ENCODE measurements at places on chromosomes 3 and 15.

GRCh38 chr3:177887475-177887874 is 648.8 kb upstream of the KCNMB2 start:
- no peak for DNase-seq
- peaks cover 10% of the 10 kb centered on the region for H3K4me1 ChIP-seq
- no peak overlapping the region for H3K4me3 ChIP-seq
- H3K27ac ChIP-seq: no peak overlapping the region
- no peaks in the 10 kb centered on the region for H3K36me3 ChIP-seq
- no peaks in the 10 kb centered on the region for H3K27me3 ChIP-seq

GRCh38 chr15:74035121-74036017 is 40.9 kb downstream of the PML start:
- H3K27ac ChIP-seq: no peak overlapping the region
- peaks cover 4% of the 10 kb centered on the region for H3K4me1 ChIP-seq
- no peaks in the 10 kb centered on the region for H3K27me3 ChIP-seq
- no peak for DNase-seq
- H3K36me3 ChIP-seq: peaks cover 62% of the 10 kb centered on the region
- no peak overlapping the region for H3K4me3 ChIP-seq

DNA sequence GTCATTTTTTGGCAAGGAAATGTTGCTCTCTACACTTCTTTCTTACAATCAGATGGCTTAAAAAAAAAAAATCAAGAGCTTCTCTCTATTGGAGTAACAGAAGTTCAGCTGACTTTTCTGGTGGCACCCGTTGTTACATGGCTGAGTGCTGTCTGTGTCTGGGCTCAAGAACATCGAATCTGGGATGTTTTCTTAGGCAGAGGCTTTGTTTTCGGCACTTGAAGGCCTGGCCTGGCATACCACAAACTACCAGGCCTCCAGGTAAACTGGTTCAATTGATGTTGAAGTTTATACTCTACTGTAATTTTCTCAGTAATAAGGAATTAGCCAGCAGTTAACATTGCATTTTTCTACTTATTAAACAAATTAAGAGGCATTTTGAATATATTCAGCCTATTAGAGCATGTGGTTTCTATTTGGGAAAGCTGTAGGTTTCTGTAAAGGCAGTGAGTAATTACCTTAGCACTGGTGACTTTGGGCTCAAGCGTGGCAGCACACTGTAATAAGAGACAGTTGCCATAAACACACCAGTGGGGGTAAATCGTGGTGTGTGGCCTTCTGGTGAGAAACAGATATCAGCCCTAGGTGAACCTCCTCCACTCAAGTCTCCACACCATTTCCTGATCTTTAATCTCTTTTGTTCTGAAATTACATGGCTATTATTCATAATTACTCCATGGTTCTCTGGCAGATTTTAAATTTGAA is 544.7 kb downstream of the MECOM start:
- no peak overlapping the region for H3K4me3 ChIP-seq
- DNase-seq: no peak
- no peaks in the 10 kb centered on the region for H3K36me3 ChIP-seq

GRCh38 chr15:78174401-78174800 is 25.2 kb downstream of the IDH3A start:
- peak overlapping the region; percentile 1 for H3K4me3 ChIP-seq
- H3K27me3 ChIP-seq: no peaks in the 10 kb centered on the region
- H3K36me3 ChIP-seq: peaks cover 41% of the 10 kb centered on the region
- H3K27ac ChIP-seq: no peak overlapping the region

DNA sequence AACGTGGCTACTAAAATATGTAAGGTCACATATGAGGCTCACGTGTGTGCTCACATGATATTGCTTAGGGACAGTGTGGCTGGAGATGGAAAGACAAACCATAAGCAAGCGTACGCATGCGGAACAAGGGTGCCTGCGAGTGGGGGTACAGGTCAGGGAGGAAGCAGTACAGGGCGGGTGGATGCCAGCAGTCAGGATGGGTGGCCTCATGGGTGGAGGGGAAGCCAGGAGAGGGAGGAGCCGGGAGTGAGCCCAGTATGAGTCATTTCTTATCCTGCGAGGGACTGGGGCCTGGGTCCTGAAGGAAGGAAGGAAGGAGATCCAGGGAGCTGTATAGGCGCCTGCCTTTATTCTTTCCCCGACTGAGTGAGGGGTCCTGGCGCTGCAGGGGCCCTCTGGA is 42.0 kb upstream of the CGNL1 start:
- no peak overlapping the region for H3K4me3 ChIP-seq
- H3K27ac ChIP-seq: no peak overlapping the region
- no peak for DNase-seq
- peaks cover 6% of the 10 kb centered on the region for H3K4me1 ChIP-seq
- H3K36me3 ChIP-seq: no peaks in the 10 kb centered on the region
- peaks cover 5% of the 10 kb centered on the region for H3K27me3 ChIP-seq

DNA sequence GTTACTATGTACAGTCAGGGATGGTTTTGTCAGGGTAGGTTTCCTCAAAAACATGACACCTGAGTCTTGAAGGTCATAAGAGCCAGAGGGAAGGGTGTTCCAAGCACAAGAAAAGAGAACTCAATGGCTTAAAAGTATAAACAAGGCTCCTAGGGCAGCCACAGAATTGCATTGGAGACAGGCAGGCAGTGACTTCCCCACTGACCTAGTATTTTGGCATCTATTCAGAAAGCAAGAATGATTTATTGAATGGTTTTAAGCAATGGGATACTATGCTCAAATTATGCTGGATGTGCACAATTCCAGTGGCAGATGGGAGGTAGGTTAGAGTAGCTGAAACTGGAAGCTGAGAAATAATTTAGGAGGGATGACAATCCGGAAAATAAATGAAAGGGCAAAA is 54.0 kb downstream of the TSC22D2 start:
- H3K27me3 ChIP-seq: no peaks in the 10 kb centered on the region
- H3K36me3 ChIP-seq: peaks cover 17% of the 10 kb centered on the region
- H3K27ac ChIP-seq: no peak overlapping the region
- H3K4me1 ChIP-seq: no peaks in the 10 kb centered on the region

DNA sequence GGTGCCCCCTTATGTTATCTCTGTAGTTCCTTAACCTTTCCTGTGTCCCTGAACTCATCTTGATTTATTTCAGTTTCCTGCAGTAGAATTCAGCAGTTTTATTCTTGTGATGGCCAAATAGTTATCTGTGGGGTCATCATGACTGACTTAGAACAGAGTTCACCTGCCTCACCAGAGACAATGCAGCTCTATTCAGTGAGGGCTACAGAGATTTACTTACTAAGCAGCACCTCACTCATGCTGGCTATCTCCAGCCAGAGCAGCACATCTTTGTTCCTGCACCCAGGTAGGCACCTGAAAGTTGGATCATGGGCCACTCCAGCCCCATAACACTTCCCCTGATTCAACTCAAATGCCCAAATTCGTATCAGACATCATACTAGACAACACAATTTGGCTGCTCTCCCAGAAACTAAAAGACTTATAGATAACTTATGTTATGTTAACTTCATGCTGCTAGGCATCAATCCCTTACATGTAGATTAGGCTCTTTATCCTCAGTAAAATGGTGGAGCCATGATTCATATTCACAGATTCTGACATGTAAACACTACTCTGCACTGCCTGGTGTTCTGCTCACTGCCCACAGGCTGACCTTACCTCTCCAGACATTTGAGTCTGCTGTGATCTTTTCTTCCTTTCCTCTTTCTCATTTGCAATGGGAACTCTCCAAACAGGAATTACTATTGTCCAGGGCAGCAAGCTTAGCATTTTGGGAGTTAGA is 9.3 kb upstream of the GOLGB1 start:
- peaks cover 23% of the 10 kb centered on the region for H3K27me3 ChIP-seq
- H3K4me3 ChIP-seq: no peak overlapping the region
- H3K4me1 ChIP-seq: peaks cover 3% of the 10 kb centered on the region
- DNase-seq: no peak

DNA sequence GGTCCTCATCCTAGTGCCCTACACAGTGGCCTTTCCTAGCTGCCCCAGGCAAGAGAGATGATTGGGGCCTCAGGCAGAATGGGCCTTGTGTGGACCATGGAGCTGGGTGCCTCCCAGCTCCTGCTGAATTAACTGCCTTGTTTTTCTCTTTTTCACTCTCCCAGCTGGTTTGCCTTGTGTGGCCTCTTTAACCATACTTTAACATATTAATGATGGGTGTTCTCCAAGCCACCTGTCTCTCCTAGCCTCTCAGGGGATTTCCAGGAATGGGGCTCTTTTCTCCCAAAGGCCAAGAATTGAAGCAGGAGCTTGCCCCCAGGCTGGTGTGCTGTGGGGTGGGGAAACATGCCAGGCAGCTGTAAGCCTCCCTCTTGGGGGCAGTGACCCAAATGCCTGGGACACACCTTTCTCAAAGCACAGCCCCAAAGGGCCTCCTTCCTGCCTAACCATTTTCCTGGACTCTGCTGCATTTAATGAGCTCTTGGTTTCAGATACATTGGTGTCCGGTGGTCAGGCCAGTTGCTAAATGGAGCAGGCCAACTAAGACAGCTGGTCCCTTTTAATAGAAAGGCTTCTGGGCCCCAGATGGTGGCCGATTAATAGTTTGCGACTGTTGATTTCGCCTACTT is 5.6 kb downstream of the ALPK3 start:
- H3K27ac ChIP-seq: no peak overlapping the region
- DNase-seq: no peak
- peaks cover 4% of the 10 kb centered on the region for H3K4me1 ChIP-seq
- H3K27me3 ChIP-seq: peaks cover 6% of the 10 kb centered on the region

DNA sequence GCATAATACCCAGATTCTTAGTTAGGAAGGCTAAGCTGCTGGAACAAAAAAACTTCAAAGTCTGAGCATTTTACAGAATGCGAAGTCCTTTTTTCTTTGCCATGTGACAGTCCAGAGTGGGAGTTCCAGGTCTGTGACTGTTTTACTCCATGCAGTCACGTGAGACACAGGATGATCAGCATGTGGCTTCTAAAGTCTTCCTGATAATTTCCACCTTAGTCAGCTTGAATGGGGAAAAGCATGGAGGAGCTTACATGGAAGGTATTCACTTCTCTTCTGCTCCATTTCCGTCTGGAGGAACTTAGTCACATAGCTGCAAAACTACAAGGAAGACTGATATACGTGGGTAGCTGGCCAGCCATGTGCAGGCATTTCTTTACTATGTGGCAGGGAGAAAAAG is 1.7 kb downstream of the SNTN start:
- H3K4me1 ChIP-seq: no peaks in the 10 kb centered on the region
- no peaks in the 10 kb centered on the region for H3K36me3 ChIP-seq
- no peak for DNase-seq

GRCh38 chr3:4392992-4393391 is 74.1 kb downstream of the SUMF1 start:
- H3K27ac ChIP-seq: no peak overlapping the region
- peaks cover 49% of the 10 kb centered on the region for H3K4me1 ChIP-seq
- peaks cover 28% of the 10 kb centered on the region for H3K36me3 ChIP-seq
- no peak overlapping the region for H3K4me3 ChIP-seq
- H3K27me3 ChIP-seq: no peaks in the 10 kb centered on the region

- H3K4me3 ChIP-seq: no peak overlapping the region
- H3K4me1 ChIP-seq: peaks cover 65% of the 10 kb centered on the region
- no peak for DNase-seq
Measured at GRCh38 chr15:90576711-90577389, 47.1 kb downstream of the CRTC3 start.
